ENCODE measurements at places on chromosomes 5 and 9.
A peak's percentile ranks its signal among the peaks of the same experiment; 100 is the strongest.

- DNase-seq: no peak
These were observed 360.5 kb downstream of the KCTD16 start for GRCh38 chr5:144531188-144531587.

DNA sequence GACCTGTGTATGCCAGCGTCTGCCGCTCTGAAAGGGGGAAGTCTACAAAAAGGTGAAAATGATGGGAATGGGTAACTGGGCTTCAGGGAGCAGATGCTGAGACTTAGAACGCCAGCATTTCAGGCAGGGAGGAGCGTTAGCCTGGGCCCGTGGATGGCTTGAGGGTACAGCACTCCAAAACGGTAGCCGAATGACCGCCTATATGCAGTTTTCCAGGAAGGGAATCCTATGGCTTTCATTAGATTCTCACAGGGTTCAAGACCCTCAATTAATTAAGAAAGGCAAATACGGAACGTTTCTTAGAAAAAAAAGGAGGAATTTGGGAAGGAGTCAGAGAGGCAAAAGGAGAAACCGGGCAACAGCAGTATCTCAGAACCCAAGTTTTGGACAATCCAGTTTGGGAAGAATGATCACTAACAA, 639 bp downstream of the AMACR start:
- peak; percentile 31 for DNase-seq

- DNase-seq: no peak
These were observed 241.9 kb downstream of the SAXO1 start for GRCh38 chr9:18791074-18791473.

DNA sequence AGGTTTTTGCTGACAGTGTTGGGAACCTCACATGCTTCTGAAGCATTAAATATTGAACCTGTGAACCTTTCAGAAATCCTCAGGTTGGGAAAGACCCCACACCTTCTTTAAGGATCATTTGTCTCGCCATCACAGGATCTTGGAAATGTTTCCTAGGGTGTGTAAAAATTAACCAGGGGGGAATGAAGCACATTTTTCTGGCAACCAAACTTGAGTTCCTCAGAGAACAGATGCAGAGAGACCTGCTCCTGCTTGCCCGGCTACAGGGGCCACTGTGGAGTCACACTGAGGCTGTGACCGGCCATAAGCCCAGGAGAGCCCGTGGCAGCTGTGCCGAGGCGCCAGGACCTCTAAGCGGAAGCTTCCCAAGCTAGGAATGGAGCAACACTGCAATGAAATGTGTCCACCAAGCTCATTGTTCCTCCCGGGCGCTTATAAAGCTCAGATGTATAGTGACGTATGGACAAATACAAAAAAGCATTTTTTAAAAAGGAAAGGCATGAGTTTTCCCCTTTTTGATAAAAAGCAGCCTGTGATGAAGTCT, 7.7 kb downstream of the CXCL14 start:
- no peak for DNase-seq

DNA sequence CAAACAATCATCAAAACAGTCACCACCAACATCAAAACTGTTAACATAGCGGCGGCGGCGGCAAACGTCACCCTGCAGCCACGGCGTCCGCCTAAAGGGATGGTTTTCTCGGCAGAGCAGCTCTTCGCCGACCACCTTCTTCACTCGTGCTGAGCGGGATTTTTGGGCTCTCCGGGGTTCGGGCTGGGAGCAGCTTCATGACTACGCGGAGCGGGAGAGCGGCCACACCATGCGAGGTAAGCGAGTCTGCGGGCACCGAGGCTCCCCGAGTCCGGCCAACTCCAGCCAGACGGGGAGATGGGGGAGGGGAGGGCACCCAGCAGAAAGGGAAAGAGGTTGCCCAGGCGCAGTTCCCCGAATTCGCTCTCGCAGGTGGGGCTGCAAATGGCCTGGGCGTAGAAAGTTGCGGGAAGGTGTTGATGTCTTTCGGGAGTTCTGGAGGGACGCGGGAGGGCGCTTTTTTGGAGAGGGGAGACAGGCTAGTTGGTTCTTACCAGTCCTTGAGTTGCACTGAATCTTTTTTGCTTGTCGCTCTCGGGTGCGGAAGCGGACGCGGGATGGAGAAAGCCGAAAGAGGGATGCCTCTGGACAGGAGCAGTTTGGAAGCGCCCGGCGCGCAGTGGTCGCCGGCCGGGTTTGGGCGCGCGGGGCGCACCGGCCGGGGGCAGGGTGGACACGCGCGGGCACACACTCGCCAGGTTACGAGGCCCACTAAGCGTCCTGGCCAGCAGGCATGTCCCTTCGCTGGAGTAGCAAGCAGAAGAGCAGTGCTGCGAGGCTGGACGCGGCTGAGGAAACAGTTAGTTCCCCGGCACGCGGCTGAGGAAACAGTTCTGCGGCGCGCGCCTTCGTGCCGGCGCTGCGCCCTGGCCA, 849 bp downstream of the RORB start:
- peak; percentile 44 for DNase-seq

- DNase-seq: no peak
These were observed 167.7 kb downstream of the CDH6 start for GRCh38 chr5:31361234-31361633.

DNA sequence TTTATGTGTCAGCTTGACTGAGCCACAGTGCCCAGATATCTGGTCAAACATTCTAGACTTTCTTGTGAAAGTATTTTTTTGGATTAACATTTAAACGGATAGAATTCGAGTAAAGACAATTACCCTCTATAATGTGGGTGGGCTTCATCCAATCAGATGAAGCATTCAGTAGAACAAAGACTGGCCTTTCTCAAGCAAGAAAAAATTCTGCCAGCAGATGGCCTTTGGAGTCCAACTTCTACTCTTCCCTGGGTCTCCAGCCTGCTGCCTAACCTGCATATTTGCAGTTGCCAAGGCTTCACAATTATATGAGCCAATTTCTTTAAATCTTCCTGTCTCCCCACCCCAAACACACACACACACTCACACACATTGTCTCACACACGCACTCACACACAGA, 86.4 kb downstream of the MED10 start:
- DNase-seq: no peak

DNA sequence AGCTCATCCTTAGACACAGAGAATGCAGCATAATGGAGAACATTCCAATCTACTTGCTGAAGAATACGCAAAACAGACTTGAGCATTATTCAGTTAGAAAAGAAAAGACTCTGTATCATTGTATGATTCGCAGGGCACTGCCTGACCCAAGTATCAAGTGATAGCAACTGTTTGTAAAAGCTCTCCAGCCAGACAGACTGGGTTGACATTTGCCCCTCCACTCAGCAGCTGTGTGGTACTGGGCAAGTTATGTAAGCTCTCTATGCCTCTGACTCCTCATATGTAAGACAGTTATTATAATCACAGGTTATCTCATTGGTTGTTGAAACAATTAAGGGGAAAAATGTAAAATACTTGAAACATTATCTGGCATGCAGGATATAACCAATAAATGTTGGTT, 505.0 kb downstream of the ELAVL2 start:
- DNase-seq: no peak

- peak; percentile 78 for DNase-seq
These were observed 250.2 kb upstream of the DMRT1 start for GRCh38 chr9:591292-591691.

GRCh38 chr5:146068206-146068605, 37.2 kb downstream of the PLAC8L1 start:
- DNase-seq: peak; percentile 48

- DNase-seq: no peak
These were observed 158.3 kb downstream of the KCTD16 start for GRCh38 chr5:144328980-144329379.

DNA sequence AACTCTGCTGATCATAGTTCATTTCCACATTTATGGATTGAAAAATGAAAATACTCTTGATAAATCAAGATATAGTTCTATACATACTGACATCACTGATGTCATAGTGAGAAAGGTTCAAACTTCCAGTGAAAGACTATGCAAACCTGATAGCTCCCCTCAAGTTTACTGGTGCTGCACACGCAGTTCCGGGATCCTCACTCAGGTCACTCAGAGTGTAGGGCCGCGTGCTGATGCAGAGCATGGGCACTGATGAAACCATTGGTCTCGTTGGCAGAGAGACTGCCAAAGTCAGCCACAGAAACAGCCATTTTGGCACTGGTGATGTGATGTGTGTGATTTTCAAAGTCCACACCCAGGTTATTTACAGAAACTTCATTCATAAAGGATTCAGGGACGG, 13.5 kb downstream of the SETD9 start:
- no peak for DNase-seq

DNA sequence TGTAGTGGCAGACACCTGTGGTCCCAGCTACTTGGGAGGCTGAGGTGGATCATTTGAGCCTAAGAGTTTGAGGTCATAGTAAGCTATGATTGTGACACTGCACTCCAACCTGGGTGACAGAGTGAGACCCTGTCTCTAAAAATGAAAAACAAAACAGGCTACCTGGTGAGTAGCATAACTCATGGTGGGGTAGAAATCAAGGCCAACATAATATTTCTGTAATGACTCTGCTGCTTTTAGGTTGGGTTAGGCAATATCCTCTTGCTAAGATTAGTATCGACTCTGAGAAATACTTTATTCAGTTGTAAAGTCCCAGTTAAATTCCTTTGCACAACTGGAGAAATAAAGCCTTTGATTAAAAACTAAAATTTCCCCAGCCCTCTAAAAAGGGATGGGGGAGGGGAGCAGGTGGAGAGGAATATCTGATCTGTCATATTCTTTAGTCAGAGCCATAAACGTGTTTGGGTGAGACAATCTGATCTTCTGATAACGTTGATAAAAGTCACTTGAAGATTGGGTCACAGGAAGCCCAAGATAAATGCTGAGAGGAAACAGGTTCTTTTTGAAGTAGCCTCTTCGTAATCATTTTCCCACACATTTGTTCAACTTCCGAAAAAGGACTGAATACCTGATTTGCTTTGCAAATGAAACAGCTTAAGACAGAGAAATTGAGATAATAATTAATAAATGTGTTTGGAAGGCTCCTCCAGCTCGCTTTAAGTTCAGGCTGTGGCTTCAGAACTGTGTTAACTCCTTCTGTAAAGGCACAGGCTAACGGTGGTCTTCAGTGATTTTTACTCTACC, 14.9 kb downstream of the IL4 start:
- DNase-seq: no peak

DNA sequence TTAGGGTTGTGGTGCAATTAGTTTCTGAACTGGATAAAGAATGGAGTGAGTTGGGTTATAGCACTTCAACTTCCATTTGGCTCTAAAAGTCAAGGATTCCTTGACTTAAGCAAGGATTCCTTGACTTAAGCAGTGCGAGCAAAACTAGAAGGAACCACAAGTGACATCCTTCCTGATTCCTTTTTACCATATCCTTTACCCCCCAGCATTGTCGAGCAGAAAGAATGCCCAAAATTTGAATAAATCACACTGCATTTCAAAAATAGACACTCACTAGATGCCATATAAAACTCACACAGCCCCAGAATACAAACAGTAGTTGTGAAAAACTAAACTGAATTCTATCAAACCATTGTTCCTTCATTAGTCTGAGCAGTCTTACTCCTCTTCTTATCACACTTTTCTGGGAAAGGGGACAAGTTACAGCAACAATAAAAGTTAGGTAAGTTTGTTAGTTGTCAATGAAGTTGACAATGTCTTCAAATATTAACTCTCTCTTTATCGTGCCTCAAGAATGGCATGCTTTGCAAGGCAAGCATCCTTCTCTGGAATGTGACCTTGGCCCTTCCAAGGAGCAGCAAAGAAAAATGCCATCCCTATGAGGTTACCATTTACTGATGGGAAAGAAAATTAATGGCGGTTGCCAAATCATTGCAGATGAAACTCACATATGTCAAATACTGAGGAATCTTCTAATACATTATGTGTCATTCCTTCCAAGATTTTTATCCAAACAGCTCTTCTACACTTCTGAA, 273.3 kb upstream of the ANKRD55 start:
- no peak for DNase-seq

DNA sequence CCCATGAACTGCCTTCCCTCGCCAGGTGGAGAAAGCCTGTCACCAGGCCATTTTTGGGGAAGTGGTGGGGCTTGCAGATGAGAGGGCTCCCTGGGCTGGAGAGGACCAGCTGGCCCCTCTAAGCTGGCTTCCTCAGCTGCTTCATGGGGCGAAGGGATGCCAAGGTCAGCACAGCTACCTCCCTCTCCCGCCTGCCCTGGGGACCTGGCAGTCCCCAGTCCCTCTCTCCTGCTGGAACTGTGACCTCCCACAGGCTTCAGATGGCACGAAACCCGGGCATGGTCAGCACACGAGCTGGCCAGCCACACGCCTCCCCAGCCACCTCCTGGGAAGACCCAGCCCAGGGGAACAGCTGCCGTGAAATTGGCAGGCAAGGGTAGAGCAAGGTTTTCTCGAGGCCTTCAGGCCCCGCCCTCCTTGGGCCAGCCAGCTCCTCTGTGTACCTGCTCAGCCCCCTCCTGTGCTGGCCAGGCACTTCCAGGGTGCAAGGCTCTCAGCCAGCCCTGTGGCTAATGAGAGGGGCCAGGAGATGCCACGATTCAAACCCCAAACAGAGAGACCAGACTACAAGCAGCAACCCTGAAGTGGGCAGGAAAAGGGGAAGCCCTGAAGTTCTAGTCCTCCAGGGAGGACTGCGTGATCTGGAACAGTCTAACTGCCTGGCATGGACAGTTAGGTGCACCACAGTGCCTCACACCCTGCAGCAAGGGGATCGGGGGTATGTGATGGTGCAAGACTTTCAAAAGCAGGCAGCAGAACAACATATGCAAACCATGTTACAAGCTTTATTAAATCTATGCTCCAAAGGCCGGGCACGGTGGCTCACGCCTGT, 12.9 kb downstream of the PLPP7 start:
- DNase-seq: peak; percentile 79

DNA sequence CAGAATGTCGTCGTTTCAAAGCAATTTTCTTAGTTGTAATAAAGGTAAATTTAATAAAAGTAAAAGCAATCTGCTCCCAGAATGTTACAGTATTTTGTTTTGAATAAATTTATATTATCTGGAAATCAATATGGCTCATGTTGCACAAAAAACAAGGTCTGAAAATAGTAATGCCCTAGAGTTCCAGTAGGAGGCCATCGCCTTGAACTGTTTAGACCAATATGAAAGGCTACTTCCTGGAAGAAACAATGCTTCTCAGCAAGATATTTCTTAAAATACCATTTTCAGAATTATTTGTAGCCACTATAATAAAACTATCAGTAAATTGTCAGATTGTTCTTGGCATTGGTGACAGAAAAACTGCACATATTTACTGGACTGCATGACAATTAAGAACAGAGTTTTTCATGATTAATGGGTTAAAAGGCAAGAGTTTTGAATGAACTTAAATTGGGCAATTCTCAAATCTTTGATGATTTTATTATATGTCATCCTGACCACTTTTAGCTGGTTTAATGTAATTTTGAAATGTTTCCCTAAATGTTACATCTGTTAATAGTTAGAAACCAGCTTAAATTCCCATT, 153.2 kb downstream of the COMMD10 start:
- DNase-seq: no peak

DNA sequence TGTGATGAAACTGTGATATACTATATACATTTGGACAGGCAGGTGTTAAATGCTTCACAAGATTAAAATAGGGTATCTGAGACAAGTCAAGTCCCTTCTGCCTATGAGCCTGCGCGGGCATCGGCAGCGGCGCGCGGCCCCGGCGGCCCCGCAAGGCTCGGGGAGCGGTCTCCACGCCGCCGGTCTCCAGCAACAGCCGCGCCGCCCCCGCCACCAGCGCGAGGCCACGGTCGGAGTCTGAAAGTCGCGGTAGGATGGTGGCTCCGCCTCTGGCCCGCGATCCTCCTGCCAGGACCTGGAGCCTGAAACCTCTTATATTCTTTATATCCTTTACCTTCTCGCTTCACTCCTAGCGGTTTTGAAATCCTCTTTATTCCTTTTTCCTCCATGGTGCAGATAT, 99.4 kb downstream of the INSL6 start:
- DNase-seq: no peak

Data from left ventricle myocardium superior (tissue), 1 donor.